ENCODE measurements at places on chromosomes 16 and 17.

DNA sequence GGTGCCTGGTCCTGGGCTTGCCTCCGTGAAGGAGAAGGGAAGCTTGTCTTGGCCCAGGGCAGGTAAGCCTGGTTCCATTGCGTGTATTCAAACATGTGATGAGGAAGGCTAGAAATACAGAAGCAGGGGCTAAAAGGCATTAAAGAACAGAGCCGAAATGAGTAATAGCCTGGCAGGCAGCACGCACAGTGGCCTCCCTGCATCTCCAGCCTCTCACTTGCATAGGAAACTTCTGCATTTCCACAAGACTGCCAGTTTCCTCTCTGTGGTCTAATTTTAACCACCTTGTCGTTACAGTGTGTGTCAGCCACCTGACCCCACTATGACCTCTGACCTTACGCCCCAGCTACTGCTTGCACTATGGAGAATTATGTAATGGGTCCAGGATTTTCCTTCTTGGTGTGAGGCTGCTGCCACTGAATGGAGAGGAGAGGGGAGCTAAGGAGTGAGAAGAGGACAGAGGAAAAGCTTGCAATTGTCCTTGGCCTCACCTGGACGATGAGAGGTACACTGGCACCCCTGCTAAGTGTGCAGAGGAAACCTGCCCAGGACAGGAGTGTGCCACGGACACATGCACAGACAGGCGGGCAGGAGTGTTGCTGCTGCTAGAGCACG lies 32.8 kb downstream of the HIC1 start:
- DNase-seq = peak; percentile 99

DNA sequence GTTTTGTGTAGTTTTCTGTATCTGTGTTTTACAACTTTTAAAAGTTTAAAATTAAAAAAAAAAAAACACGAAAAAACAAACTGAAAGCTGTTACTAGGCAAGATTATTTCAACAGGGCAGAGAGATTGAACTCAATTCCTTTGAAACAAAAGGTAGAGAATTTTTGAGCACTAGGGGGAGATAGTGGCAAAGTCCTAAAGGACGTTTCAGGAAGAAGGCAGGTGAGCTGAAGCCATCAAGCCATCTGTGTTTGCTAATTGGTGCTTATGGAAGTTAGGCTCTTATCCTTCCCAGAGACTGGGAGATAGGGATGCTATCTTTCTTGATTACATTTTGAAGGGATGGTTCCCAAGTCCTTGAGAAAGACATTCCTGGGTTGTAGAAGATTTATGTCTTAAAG lies 70.6 kb upstream of the CLEC3A start:
- DNase-seq = no peak

DNA sequence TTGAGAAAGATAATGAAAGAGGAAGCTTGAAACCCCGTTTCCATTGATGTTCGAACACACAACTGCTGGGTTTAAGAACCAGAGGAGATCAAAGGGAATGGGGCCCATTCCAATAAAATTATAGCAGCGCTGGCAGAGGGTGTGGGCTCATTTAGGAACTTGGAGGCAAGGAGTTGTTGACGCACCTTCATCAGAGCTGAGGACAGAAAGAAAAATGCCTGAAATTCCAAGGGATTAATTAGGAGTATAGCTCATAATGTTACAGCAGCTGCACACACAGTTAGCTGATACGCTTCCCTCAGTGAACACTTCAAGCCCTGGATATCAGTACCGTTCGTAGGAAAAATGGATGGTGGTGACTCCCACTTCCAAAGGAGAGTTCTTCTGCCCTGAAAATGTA lies 127.2 kb downstream of the AXIN2 start:
- no peak for DNase-seq

DNA sequence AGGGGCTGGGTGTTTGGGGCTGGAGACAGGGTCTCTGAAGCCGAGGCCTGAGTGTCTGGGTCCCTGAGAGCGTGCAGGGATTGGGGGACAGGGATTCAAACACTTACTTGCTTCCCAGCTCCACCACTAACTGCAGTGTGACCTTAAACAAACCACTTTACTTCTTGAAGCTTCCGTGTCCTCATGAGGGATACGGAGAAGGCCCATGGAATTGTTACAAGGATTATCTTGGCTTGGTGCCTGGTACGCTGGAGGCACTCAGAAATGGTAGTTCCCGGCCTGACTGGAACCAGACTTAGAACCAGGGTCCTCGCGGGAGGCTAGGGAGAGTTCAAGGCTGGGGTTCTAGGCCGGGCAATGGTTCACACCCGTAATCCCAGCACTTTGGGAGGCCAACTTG lies 2.9 kb upstream of the CXCL16 start:
- no peak for DNase-seq

GRCh38 chr17:37570527-37571093 lies 38.6 kb downstream of the SYNRG start:
- DNase-seq = peak; percentile 7

DNA sequence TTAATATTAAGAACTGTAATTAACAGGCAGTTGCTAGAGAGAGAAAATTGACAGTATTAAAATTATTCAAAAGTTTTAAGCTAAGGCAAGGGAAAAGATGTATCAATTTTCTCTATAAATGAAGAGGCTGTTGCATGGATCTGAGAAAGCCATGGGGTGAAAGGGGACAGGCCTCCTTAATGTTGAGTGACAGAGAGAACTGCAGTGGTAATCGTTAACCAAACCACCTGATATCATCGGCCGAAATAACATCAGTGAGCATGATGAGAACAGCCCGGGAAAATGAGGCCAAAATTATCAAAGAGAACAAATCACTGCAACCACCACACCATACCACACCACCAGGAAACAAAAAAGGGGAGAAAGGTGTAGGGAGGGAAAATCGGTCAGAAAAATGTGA lies 3.6 kb downstream of the ZNF423 start:
- DNase-seq = no peak

DNA sequence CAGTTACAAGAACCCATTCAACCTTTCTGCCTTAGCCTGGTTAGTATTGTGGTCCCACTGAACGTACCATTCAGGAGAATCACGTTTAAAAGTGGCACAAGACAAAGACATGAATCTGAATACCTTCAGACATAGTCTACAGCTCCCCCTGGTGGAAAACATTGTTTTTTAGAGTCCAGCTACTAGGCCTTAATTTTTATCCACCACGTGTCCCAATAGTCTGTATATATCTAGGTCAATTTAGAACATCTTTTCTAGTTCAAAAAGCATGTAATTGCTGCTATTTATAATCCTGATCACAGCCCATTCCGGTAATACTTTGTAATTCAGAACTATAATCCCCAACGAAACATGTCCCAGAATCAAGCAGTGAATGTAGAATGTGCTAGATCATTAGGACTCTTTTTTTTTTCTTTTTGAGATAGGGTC lies 13.7 kb upstream of the GUCY2D start:
- DNase-seq = peak; percentile 85

Data from MV-4-11 (cell line).